ENCODE measurements at places on chromosomes 2 and 18.

DNA sequence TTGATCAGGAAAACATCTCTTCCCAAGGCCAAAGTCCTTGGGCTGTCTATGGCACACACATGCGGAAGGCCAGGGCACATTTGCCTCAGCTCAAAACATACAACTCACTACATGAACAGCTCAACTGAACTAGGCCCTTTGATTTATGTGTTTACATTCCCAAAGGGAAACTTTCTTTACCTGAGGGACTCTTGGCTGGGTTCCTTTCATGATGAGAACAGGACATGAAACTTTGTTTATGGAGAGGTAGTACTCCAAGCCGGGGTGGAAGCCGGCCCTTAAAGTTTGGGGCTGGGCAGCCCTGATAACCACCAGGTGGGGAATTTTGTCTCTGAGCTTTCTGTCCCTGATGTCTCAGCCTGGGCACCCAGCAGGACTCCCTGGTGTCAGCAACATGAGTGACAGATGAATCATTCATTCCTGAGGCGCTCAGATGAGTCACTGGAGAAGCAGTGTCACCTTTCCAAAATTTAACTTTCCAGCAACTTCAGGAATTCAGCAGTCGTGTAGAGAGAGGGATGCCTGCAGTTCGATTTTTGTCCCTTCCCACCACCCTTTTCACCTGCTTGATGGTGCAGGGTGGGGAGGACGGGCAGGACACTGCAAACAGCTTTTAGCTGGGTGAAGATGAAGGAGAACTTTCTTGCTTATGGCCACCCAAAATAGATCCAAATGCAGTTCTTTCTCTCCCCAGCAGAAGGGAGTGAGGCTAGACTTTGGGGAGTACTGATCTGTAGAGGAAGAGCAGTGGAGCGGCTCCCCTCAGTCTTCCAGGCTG is 331.6 kb downstream of the DYSF start:
- DNase-seq: no peak

GRCh38 chr2:6557737-6558136 is 308.0 kb downstream of the CMPK2 start:
- DNase-seq: no peak

DNA sequence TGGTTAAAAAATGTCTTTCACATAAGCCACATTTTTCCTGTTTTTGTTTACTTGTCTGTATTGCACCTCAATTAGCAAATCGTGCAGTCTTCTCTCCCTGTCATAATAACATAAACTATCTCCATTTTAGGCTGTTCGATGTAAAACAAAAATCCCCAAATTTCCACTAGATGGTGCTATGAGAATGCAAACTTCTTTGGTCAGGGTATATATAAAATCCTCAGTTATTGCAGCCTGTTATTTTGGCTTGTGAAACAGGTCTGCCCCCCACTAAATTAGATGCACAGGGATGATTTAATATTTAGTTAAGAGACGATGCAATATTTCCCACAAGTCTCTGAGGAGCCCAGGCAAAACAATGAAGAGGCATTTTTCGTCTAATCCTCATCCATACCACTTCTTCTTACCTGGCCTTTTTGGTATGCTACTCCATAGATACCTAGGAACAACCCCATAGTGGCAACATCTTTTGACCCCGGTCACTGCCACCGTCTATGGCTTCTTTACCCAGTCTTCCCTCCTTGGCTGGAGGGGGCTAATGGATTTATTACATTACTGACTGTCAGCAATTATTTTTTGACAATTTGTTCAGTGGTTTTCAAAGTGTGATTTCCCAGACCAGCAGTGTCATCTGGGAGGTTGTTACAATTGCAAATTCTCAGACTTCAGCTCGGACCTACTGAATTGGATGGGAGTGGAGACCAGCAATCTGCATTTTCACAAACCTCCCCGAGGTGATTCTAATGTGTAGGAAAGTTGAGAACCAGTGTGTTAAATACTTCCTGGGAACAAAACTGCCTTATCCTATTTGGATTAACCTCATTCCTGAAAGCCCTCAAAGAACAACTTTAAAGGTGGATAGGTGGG is 117.4 kb upstream of the CWC22 start:
- DNase-seq: peak; percentile 86

- no peak for DNase-seq
These were observed 196.3 kb downstream of the PDE1A start for GRCh38 chr2:182230561-182230960.

- no peak for DNase-seq
These were observed 136.8 kb downstream of the RDH14 start for GRCh38 chr2:18423636-18424035.

DNA sequence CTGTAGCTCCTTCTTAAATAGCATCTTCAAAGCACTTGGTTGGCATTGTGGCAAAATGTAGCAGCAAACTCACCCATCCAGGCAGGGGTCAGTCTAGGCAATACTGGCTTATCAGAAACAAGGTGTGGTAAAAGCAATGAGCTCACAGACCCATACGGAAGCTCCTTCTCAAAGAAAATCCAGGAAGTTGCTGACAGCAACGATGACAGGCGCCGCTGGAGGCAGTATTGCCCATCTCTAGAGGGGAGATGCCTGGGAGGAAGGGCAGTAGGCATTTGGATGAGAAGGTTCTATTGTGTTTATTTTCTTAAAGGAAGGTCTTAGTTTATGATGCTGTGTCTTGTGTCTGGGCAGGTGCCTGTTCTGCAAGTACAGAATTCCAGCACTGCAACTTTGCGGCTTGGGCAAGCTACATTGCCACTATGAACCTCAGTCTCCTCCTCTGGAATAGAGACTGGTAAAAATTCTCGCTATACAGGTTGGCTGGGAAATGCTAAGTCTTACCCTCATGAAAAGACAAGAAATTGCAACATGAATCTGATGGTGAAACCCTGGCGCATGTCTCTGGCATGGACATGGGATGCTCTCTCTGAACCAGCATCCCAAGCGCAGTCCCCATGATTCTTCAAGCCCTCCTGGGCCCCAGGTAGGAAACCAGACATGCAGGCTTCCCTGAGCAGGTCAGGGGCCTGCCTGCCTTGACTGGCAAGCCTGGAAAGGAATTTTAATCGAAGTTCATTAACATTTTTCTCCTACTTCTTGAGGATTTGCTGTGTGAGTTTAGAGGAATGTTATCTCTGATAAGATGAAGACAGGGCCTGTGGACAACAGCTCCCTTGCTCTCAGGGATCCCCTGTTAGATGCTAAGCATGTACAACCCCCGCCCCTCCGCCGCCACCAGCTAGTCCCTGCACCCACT is 156.0 kb downstream of the TFCP2L1 start:
- no peak for DNase-seq

DNA sequence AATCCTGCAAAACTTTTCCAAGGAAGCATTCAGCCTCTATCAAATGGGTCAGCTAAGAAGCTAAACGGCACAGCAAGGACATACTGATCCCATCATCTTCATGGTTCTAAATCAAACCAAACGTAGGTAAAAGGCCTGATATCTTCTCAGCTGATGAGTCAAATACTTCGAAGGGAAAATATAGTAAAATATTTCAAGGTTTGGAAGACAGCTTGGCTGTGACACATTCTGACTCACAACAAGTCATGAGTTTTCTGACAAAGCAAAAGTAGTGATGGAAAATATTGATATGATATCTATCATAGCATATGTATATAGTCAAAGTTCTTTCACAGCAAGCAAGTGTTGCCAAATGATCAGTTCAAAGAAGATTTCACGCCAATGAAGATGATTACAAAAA is 31.5 kb downstream of the DOCK10 start:
- DNase-seq: no peak

- DNase-seq: no peak
These were observed 162.2 kb upstream of the BCL2L11 start for GRCh38 chr2:110958346-110959119.

GRCh38 chr2:8525582-8526402 is 156.1 kb upstream of the ID2 start:
- DNase-seq: no peak

- DNase-seq: no peak
These were observed 379.0 kb upstream of the CHST9 start for GRCh38 chr18:27564066-27564465.

DNA sequence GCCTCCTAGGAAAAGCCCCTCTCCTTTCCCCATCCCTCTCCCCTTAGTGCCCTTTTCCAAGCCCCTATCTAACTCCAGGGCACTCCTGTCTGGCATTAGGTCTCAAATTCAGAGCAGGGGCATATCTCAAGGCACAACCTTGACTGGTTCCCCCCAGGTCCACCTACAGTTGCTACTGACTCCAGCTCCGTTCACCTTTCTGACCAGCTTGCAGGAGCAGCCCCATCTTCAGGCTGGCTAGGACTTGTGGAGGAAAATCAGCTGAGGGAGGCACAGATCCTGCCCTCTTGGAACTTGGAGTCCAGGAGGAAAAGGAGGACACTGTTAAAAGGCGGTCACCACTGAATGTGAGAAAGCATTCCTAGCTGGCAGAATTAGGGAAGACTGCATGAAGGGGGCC is 152.4 kb downstream of the ZFP36L2 start:
- DNase-seq: no peak

DNA sequence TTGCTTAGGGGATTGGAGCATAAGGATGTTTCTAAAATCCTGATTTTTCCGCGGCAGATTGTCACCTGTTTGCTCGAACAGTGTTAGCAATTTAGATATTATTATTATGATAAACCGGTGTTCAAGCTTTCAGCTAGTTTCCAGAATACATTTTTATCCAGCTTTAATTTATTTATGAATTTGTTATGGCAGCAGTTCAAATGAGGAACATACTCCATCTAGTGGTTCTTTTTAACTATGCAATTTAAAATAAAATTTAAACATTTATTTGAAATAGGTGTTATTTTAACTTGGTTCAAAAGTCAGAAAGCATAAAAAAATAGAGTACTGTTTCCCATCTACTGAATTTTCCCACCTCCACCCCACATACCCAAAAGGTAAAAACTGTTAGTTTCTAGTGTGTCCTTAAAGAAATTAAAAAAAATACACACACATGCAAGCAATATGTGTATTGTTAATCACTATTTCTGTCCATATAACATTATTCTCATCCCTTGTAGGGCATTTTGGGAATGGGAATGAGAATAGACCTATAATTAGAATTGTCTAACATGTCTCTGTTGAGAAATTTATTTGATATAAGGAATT is 23.2 kb downstream of the ACOXL start:
- DNase-seq: peak; percentile 34

DNA sequence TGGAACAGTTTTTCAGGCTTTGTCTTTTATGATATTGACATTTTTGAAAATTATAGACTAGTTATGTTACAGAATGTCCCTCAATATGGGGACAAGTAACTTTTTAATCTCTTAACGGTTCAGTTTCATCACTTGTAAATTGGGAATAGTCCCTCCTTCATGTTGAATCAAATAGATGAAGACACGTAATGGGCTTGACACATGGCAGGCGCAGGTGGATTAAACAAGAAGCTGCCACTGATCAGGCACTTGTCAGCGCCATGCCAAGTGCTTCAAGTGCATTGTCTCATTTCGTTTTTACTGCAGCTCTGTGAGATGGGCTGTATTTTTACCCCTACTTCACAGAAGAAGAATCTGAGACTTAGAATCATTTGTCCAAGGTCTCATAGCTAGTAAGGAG is 9.5 kb upstream of the SMAD4 start:
- no peak for DNase-seq

GRCh38 chr18:31482051-31482450 is 15.9 kb upstream of the DSG2 start:
- no peak for DNase-seq
